ENCODE measurements at places on chromosomes 2 and 18.

DNA sequence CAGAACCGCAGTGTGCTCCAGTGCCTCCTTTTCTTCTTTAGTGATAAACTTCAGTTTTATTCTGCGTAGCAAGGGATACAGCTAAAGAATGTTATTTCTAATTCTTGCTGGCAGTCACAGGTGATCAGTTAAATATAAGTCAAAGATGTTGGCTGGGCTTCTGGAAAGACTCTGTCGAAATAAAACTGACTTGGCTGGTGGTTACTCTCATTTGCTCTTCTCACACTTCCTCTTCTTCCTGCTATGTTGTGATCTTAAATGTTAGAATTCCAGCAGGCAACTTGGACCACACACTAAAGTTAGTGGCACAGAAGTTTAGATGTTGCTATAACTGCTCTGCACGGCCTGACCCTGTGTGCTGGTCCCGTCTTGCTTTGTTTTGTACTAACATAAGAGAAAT lies 278.6 kb downstream of the CDH19 start:
- DNase-seq = no peak

DNA sequence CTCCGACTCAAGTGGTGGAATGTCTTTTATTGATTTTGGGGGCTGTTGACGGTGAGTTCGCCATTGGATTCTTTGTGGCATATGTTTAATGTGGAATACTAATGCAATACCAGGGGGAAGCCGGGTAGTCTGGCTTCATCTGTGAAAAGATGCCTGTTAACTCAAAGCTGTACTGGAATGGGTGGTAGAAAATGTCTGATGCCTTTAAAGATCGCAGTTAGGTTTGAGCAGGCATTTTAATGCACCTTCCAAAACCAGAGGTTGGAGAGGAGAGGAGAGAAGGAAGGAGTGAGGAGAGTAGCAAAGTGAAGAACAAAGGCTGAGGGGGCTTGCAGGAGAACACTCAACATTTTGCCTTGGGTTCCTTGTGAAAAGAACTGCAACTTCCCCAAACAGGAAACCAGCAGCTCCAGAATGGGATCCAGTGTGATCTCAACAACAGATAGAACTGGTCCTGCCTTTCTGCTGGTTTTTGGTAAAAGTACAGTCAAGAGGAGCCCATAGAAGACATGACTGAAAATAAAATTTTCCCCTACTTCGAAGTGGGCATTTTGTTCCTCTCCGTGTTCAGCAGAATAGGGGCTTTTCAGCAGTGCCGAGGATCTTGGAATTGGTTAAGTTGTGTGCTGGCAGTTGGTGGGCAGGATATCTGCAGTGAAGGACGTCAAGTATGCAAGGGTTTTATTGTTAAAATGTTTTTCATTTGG lies 1.5 kb downstream of the ZNF532 start:
- DNase-seq = no peak

DNA sequence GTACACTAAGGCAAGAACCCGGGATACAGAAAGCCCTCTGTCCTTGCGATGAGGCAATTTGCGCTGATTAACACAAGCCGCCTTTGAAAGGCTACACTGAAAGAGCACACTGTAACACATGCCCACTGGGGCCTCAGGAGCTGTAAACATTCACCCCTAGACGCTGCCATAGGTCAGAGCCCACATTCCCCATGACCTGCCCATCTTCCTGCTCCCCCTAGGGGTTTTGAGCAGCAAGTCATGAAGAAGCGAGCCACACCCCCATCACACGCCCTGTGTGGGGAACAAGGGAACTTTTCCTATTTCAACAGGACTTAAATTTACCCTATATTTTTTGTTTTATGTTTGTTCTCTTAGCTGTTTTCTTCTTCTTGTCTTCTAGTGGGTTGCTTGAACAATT lies 47.8 kb upstream of the SLC4A10 start:
- no peak for DNase-seq

- DNase-seq = no peak
Observed at GRCh38 chr18:12879840-12880540, 4.0 kb downstream of the PTPN2 start.

- DNase-seq = no peak
Observed at GRCh38 chr2:64317707-64318475, 136.1 kb upstream of the LGALSL start.

DNA sequence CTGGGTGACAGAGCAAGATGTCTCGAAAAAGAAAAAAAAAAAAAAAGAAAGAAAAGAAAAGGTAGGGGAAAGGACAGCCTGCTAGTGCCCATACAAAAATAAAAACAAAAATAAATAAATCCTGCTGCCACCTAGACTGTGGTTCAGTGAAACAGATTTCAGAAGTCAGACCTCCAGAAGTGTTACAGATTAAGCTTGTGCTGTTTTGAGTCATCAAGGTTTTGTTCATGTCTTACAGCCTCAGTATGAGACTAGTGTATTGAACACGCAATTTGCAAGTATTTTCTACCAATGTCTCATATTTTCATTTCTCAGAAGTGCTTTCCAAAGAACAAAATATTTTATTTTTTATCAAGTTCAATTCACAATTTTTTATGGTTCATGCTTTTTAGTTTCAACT lies 720.4 kb upstream of the GYPC start:
- DNase-seq = no peak

- DNase-seq = no peak
Observed at GRCh38 chr2:238141541-238142318, 3.3 kb downstream of the KLHL30 start.

- DNase-seq = peak; percentile 18
Observed at GRCh38 chr2:189213250-189213649, 33.7 kb upstream of the COL5A2 start.

GRCh38 chr2:241173557-241173956 lies 14.9 kb upstream of the ANO7 start:
- DNase-seq = no peak

DNA sequence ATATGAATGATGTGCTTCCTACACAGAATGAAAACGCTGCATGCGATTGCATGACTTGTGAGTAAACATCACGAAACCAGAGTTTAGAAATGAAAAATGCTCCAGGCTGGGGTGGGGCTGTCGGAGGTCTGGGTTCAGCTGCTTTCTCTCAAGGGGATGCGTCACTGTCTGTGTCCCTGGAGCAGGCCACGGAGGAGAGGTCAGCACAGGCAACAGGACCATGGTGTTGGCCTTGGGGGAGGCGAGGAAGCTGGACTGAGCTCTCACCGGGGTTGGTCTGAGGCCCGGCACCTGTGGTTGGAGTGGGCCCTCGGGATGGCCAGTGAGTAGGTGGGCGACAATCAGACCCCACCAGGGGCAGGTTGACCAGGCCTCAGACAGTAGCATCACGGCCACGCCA lies 89.0 kb upstream of the TMEM18 start:
- DNase-seq = no peak

- DNase-seq = no peak
Observed at GRCh38 chr18:4293337-4293736, 161.8 kb downstream of the DLGAP1 start.

DNA sequence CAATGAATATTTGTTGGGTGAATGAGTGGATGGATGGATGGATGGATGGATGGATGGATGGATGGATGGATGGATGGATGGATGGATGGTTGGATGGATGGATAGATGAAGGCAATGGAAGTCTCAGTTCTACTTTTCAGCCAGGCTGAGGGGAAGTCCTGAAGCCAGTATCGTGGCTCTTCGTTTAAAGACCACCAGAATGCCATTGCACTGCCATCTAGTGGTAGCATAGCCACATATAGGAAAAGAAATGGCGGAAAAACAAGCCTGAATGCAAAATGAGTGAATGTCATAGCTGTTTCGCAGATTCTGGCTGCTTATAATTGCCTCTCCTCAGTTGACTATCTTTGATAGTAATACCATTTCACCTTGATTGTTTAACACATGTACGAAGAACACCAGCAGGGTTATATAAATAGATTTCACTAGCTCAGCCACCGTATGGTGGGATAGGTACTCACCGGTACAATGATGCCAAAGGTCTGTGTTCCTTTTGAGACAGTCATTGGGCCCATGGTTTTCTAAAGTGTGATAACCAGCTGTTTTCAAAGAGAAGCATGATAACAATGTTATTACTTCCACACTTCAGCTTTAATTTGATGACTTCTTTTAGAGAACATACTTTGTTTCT lies 62.3 kb upstream of the GREB1L start:
- DNase-seq = peak; percentile 54

DNA sequence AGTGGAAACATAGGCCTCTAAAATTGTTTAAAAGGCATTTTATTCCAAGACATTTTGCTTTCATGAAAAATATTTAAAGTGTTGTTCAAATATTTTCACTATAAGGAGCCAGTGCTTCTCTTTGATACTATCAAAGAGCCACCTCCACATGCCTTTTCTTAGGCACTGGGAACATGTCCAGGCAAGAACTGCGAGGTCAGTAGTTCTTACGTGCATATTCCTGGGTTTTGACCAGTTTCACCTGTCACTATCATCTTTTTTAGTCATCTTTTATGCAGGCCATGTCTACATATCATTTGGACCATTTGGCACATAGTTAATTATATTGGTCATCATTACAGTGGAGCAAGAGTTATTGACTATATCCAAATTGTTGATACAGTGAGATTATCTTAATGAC lies 195.3 kb downstream of the CCDC85A start:
- DNase-seq = no peak

DNA sequence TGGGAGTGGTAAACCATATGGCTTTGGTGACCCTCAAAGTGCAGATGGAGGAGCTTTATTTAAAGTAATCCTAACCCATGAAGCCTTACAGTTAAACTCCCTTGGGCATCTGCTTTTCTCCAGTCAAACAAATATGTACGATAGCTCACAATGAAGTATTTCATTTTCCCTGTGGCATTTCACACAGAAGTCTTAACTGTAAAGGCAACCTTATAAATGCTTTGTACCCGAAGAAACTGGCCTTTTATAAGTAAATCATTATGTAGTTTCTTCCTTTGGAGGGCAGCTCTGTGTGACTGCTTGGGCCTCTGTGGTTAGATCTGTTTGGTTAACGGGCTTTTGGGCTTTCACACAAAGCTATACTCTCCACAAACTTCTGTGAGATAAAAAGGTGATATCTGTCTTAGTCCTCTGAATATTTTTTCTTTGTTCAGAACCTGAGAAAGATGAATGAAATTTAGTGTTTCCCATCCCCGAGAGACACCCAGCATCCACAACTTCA lies 46.6 kb downstream of the SCN1A start:
- no peak for DNase-seq

DNA sequence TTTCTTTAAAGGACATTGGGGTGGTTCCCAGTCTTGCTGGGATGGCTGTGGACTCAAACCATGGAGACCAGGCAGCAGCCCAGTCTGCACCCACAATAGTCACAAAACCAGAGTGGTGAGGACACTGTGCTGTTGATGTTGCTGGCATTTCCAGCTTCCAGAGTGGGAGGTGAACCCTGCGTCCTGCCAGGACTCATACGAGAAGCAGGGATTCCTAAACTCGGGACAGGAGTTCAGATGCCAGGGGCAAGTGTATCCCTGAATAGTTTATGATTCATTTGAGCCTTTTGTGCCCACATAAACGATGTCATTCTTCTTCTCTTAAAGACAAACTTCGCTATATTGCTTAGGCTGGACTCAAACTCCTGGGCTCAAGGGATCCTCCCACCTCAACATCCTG lies 62.8 kb downstream of the TCF7L1 start:
- DNase-seq = no peak

GRCh38 chr2:9330612-9331270 lies 92.6 kb downstream of the ITGB1BP1 start:
- DNase-seq = no peak

- peak; percentile 99 for DNase-seq
Observed at GRCh38 chr2:120934574-120935338, 199.1 kb downstream of the GLI2 start.

DNA sequence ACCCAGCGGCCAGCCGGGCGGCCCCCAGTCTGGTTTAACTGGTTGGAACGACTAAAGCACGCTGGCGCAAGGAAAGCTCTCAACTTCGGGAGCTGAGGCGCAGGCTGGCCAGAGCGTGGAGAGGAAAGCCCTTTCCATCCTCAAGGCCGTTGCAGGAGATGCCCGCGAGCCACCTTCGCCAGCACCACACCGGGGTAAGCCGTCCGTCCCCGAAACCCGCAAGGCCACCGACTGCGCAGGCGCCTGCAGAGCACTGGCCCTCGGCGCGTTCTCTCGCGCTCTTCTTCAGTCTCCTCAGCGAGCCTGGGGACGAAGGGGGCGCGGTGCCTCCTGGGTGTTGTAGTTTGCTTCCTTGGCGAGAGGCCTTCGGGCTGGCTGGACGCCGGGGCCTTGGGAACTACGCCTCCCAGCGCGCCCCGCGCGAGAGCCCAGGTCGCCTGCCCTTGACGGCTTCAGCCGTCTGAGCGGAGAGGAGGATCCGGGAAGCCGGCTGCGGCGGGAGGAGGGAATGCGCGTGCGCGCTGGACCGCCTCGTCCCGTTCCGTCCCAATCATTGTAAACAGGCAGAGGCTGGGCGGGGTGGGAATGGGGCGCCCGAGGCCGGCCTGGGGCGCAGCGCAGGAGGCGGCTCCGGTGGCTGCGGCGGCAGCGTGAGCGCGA lies at the start of gene RALBP1:
RALBP1 (plus strand) TSS at position 531 of the 660 bp plus-strand sequence. CDS start 37,533 bp downstream, outside the sequence.
- peak; percentile 100 for DNase-seq

GRCh38 chr2:60281730-60282129 lies 271.7 kb downstream of the BCL11A start:
- no peak for DNase-seq

- DNase-seq = no peak
Observed at GRCh38 chr2:3701071-3701470, 2.3 kb upstream of the DCDC2C start.

- DNase-seq = peak; percentile 69
Observed at GRCh38 chr2:9972621-9973479, 21.4 kb downstream of the GRHL1 start.

DNA sequence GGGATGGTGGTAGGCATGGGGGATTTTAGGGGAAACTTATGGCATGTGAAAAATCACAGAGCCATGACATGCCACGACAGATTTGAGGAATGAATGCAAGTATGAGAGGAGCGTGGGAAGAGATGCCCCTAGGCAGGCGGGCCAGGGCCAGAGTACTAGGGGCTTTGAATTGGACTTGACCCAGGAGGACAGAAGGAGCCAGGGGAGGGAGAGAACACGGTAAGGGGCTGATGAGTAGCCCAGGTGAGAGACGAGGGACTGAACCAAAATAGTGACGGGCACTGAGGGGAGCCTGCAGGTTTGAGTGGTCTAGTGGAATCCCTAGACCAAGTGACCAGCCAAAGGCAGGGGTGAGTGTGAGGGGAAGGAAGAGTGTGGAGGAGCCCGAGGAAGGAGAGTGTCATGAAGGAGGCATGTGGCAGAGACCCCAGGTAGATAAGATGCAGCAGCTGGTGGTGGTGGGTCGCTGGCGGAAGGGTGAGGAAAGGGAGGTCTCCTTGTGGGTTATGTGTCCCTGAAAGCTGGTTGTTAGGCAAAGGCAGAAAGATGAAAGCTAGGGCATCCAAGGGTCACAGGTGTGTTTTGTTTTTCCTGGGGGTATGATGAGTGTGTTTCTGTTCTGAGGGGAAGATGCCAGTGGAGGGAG lies 48.7 kb downstream of the ZBTB7C start:
- no peak for DNase-seq

- DNase-seq = peak; percentile 46
Observed at GRCh38 chr18:9845256-9845655, 40.5 kb upstream of the TXNDC2 start.

GRCh38 chr18:49073437-49073836 lies 122.7 kb upstream of the SMAD7 start:
- no peak for DNase-seq

Data from fibroblast of skin of back (primary cell).